ENCODE measurements at places on chromosomes 2 and 18.
A peak's percentile ranks its signal among the peaks of the same experiment; 100 is the strongest.

- no peak for DNase-seq
Measured at GRCh38 chr2:239019183-239019581, 171.3 kb downstream of the TWIST2 start.

GRCh38 chr2:84483320-84483719 lies 24.2 kb upstream of the SUCLG1 start:
- no peak for DNase-seq

GRCh38 chr2:74481961-74482800 lies 617 bp downstream of the CCDC142 start:
- no peak for DNase-seq

- no peak for DNase-seq
Measured at GRCh38 chr2:227454323-227454860, 17.6 kb upstream of the AGFG1 start.

GRCh38 chr18:36349552-36349951 lies 52.0 kb downstream of the FHOD3 start:
- no peak for DNase-seq

DNA sequence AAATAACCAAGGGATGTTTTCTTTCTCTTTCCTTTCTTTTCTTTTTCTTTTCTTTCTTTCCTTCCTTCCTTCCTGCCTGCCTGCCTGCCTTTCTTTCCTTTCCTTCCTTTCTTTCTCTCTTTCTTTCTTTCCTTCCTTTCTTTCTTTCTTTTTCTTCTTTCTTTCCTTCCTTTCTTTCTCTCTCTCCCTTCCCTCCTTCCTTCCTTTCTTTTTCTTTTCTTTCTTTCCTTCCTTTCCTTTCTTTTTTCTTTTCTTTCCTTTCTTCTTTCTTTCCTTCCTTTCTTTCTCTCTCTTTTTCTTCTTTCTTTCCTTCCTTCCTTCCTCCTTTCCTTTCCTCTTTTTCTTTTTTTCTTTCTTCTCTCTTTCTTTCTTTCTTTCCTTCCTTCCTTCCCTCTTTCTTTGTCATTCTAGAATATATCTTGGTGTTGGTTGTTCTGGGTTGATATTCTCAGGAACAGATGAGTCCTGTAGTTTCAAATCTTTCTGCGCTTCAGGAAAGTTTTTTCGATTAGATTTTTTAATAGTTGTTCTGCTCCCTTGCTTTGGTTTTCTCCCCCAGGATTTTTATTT lies 101.5 kb upstream of the FBXO11 start:
- no peak for DNase-seq

DNA sequence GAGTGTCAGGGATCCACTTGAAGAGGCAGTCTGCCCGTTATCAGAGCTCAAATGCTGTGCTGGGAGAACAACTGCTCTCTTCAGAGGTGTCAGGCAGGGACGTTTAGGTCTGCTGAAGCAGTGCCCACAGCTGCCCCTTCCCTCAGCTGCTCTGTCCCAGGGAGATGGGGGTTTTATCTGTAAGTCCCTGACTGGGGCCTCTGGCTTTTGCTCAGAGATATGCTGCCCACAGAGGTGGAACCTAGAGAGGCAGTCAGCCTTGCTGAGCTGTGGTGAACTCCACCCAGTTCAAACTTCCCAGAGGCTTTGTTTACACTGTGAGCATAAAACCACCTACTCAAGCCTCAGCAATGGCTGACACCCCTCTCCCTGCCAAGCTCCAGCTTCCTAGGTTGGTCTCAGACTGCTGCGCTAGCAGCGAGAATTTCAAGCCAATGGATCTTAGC lies 38.1 kb downstream of the PLEK start:
- DNase-seq: peak; percentile 35

DNA sequence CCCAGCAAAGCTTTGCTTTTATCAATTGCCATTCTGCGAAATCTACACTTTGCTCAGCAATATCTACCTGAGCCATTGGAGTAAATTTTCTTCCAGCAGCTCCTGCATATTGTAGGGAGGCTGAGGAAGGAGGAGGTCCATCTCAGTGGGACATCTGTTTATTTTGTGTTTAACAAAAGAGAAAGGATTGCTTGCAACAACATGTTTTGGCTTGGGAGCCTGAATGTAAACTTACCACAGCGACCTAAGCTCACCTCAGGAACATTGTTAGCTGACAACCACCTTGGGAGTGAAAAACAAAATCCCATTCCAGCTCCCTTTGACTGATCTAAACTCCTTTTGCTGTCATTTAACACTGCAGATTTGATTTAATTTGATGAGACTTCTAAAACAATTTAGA lies 356.1 kb downstream of the SS18 start:
- DNase-seq: no peak

- DNase-seq: peak; percentile 12
Measured at GRCh38 chr2:214830794-214831346, 21.4 kb upstream of the BARD1 start.

DNA sequence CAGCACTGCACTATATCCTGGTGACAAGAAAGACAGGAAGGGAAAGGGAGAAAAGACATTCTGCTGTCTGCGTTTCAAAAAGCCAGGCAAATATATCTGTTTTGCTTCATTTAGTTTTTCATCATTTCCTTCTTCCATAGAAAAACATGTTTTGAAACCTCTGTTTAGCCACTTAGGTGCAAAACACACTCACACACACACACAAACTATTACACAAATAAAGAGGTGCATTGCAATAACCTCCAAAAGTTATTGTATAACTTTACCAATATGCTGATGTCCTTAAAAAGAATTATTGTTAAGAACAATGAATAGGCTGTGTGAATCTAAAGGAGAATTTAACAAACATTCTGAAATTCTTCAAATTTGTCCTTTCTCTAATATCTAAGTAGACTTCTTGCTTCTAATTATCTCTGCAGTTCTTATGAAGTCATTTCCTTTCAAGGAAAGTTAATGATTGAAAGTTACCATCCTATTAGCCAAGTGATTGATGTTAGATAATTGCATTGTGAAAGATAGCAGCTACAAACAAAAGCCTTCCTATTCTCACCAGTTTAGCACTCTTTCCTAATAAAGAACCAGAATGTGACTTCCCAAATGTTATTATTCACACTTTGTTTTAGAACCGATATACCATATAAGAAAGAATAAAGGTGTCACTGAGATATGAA lies 516.7 kb downstream of the KCNJ3 start:
- no peak for DNase-seq

DNA sequence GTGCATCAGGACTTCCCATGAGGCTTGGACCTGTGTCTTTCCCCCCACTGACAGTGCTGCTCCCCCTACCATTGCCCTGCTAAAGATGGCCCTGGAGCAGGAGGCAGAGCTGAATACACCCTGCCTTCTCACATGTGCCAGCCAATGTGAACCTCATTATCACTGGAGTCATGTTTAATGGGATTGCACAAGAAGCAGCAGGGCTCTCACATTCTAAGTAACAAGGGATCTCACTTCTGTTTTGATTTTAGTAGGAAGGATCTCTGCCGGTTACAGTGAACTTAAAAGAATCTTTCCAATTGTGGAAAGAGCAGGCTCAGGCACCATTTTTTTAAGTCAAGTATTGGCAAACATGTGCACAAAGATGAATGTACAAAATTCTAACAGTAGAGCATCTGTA lies 322.1 kb upstream of the MEX3C start:
- DNase-seq: no peak

DNA sequence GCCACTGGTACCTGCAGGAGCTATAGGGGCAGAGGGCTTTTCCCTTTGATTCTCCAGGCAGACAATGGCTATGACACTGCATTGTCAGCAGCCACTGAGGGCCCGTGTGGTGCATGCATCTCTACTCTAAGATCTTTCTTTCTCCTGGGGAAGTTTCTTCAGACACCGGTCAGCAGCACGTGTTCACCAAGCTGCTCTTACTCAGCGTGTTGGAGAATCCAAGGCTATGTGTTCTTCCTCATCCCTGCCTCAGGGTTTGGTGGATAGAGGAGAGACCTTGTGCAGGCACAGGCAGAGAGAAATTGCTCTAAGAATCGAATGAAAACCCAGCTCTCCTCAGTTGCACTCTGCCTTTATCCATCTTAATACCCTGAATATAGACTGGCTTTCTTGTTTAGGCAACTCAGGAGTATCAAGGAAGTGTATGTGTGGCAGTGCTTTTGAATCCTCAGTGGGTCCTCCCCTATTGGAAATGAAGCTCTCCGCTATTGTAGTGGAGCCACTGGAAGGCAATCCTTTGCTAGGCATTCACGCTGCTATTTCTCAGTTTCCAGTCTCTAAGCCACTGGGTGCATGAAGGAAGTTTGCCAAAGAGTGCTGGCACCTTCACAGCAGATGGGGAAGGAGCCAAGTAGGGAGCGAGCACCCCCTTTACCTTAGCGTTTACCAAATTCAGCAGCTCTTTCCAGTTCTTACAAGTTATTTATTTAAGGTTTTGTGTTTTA lies 86.9 kb upstream of the EML6 start:
- DNase-seq: no peak

DNA sequence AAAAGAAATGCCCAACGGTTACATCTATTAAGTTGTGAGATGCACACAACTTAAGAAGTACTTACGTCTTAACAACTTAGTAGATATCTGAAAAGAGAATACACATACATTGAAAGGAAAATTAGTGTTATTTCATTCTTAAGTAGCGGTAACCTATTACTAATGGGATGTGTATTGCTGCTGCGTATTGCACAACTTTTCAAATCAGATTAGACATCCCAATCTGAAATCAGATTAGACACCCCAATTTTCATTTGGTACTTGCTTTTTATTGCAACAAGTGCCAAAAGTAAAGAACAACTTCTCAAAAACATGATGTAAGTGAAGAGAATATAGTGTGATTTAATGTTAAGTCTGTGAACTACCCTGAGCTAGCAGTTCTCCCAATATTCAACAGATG lies 155.5 kb downstream of the DSC3 start:
- DNase-seq: no peak

DNA sequence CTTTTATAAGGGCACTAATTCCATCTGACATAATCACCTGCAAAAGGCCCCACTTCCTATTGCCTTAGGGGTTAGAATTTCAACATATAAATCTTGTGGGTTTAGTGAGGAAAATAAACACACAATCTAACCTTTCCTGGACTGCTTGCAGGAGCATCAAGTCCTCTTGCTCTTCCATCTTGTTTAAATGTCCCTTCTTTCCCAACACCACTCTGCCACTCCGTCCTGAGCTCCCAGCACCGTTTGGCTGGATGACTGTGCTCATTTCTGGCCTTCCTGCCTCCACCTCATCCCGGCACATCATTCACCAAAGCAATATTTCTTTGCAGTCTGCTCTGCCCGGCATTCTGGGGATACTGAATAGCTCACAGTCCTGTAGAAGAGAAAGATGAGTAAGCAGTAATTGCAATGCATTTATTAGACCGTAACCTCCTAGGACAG lies 247.8 kb downstream of the BCL2 start:
- DNase-seq: no peak

- no peak for DNase-seq
Measured at GRCh38 chr2:185484602-185485001, 254.0 kb upstream of the FSIP2 start.

DNA sequence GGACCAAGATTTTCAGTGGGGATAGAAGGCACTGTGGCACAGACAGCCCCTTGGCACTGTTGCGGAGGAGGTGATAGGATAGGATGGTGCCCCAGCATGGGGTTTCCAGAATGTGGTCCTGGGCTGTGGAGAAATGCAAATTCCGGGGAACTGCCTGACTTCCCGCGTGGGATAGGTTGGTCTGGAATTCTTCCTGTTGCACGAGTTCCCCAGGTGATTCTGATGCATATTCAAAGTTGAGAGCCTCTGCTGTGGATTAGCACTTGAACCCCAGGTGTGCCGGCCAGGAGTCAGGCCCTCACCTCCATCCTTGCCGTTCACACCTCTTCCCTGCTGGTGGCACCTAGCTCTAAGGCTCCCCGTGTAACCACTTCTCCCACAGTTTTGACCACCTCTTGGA lies 15.5 kb downstream of the NCK2 start:
- DNase-seq: no peak

- DNase-seq: no peak
Measured at GRCh38 chr2:174924061-174924693, 81.0 kb downstream of the CHN1 start.

DNA sequence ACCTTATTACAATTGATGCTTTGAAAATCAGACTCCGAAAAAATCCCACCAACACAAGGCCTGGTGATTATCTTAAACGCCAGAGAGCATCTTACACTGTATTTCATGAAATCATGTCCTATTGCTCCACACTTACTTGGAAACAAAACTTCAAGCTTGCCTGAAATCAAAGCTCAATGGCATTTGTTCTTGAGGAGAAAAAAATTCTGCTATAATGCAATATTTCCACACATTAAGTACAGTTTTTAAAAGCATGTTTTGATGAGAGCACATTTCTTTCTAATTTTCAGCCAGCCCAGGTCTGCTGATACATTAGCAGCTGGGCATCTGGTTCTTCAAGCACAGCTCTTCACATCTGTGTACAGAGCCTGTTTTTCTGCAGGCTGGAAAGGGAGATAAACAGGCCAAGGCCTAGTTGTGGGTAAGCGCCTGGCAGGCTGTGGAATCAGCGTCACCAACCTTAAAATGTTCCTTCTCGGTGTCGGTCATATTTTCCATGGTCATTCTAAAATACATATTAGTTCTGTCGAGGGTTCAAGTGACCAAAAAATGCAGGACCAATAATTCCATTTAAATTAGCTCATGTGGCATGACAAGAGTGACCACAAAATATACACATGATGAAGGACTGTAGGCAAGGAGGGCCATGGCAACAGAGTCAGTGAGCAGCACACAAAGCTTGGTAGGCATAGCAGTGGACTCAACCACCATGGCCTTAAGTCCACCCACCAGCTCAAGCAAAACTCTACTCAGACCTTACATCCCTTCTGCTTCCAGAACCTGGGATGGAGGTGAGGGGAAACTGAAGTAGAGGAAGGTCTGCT lies 20.9 kb downstream of the SLC8A1 start:
- no peak for DNase-seq

GRCh38 chr18:77067291-77068061 lies 65.1 kb downstream of the MBP start:
- peak; percentile 50 for DNase-seq

- DNase-seq: no peak
Measured at GRCh38 chr18:42545825-42546224, 569.7 kb downstream of the RIT2 start.
